Activated CD4-positive, CD25-positive, alpha-beta regulatory T cell treated with anti-CD3 and anti-CD28 coated beads, Interleukin-2, amount 50 U/mL, for 16 hours (primary cell): ENCODE measurements at places on chromosomes 3 and 15.

GRCh38 chr3:195057716-195058115 is 213.2 kb downstream of the XXYLT1 start:
- no peak for DNase-seq

GRCh38 chr15:62517541-62517940 is 352.5 kb upstream of the C2CD4B start:
- no peak for DNase-seq

DNA sequence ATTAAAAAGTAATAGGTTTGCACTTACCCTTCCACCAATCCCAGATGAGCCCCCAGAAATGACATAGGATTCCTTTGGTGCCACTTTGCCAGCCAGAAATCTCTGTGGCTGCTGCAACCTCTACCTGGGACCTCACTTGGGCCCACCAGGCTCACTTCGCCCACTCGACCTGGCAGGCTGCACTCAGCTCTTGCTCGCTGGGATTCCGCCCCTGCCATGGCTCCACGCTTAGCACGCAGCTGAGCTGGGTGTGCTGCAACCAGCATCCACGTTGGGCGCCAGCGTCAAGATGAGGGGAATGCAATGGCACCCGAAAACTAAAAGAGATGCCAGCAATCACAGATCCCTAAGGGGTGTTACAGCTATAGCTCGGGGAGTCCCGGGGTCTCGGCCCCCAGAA is 761.0 kb downstream of the NAALADL2 start:
- DNase-seq, result no peak

DNA sequence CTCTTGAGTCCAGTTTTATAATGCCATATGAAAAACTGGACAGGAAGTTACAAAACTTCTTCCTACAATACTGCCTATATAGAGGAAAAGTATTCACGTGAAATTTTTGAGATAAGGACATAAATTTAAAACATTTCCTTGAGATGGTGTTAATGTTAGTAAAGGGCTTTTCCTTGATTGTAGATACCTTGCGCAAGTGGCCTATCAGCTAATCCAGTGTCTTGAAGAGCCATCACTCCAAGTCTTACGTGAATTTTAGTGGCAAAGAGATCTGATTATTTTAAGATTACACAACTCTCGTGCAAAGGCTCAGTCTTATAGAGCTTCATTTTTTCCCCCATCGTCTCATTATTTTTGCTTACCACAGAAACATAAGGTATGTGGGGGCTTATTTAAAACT is 18.4 kb downstream of the C3orf38 start:
- DNase-seq, result no peak

DNA sequence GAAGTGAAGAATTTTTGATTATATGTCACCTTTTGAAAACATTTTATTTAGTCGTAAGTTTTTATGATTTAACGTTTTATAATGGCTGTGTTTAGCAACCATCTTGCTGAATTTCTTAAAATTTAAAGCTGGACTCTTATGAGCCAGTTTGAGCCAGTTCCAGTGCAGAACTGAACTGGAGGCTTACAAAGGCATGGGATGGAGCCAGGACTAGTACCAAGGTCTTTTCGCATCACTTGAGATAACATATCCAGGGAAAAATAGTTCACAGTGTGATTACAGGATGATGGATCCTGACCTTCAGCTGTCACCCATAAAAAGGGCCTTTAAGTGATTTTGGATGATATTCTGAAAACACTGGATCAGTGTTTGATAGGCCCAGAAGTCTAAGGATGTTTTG is 51.0 kb downstream of the USP13 start:
- no peak for DNase-seq

- DNase-seq, result no peak
Measured at GRCh38 chr3:63429905-63430304, 151.8 kb downstream of the SYNPR start.

- no peak for DNase-seq
Measured at GRCh38 chr15:83178390-83178789, 29.2 kb downstream of the HDGFL3 start.

DNA sequence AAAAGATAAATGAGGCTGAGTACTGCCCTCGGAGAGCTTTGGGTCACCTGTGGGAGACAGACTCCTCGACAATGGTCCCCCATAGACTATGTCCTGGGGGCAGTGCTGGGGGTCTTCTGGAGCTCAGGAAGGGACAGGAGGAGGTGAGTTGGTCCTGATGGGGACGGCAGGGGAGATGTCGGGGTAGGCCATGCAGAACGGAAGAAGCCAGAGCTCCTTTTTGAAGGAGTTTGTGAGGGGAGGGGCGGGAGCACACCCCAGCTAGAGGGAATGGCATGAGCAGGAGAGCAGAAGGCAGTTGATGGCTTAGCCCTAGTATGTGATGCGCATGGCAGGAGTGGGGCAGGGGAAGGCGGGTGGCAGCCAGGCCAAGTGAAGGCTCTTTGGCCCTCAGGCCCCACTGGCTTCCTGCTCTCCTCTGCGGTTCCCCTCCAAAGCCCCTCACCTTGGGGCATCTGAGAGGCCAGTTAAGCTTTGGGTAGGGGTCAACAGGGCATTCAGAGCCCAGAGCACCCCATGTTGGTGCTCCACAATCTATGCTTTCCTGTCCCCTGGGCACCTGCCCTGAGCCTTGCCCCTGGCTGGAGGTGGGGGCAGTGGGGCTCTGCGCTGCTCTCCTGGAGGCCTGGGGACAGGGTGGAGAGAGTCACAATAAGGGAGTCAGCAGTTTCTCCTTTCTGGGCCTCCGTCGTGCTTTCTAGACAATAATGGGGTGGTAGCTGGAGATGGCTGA is 179.3 kb downstream of the SMAD6 start:
- no peak for DNase-seq

DNA sequence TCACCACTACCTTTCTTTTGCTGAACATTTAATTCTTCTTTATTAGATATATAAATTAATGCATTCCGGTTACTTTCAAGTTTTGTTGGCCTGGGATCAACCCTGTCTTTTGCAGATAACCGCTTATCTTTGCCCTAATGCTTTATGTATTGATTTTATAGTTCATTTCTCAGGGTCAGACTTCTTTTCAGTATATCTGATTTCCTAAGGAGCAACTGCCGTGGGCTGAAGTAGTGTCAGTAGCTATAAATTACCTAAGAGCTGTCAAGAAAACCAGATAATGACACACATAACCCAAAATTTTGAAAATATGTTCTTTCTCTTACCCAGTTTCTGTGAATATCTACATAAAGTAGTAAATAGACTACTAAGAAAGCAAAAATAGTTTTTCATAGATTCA is 38.0 kb downstream of the COL6A5 start:
- DNase-seq, result no peak

- DNase-seq, result no peak
Measured at GRCh38 chr3:183233966-183234365, 19.1 kb upstream of the B3GNT5 start.

DNA sequence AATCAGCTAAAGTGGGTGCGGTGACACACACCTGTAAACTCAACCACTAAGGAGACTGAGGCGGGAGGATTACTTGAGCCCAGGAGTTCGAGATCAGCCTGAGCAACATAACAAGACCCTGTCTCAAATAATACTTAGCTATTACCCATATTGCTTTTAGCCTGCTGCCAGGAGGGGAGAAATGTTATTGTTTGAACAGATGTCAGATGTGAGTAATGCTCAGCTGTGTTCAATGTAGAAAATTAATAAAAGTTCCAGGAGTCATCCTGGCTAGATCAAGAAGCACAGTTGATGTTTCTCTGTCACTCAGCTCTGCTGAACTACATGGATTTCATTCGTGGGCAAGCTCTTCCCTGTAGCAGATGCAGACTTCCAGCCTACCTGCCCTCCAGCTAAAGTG is 22.2 kb downstream of the LSM3 start:
- no peak for DNase-seq

DNA sequence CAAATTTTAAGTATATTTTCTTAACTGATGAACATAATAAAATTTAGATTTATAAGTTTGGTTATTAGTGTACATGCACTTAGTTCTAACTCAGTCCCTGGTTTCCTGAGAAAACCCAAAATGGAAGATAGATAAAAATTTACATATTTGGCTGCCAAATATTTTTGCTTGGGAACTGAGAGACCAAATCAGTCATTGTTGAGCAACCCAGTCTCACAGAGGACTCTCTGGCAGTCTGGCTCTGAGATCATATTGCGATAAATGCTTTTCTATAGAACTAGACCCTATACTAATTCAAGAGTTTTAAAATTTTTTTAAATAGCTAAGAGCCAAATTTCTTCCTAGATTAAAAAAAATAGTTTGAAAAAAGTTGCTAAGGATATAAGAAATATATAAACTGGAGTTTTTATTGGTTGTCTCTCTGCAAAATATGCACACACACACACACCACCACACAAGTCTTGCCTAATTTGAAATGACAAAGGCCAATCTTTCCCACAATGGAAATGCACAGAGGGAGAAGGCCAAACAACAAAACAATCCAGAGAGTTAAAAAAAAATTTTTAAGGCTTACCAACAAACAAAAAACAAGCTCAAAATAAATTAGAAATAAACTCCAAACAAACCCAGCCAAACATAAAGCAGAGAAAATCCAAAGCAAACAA is 259.5 kb downstream of the MECOM start:
- DNase-seq, result no peak

- peak; percentile 37 for DNase-seq
Measured at GRCh38 chr3:67655364-67656121, 1.1 kb upstream of the SUCLG2 start.

- DNase-seq, result no peak
Measured at GRCh38 chr3:180804916-180805315, 107.6 kb upstream of the FXR1 start.

DNA sequence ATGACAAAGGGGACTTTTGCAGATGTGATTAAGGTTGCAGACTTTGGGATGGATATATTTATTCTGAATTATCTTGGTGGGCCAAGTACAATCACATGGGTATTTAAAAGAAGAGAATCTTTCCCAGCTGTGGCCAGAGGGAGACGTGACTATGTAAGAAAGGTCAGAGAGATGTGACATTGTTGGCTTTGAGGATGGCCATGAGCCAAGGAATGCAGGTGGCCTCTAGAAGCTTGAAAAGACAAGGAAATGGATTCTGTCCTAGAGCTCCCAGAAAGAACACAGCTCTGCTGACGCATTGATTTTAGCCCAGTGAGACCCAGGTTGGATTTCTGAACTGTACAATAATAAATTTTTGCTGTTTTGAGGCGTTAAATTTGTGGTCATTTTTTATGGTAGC is 616.0 kb upstream of the TBL1XR1 start:
- DNase-seq, result no peak

GRCh38 chr15:91776104-91776503 is 77.4 kb upstream of the SLCO3A1 start:
- no peak for DNase-seq

- DNase-seq, result no peak
Measured at GRCh38 chr15:90203922-90204321, 2.8 kb downstream of the SEMA4B start.

DNA sequence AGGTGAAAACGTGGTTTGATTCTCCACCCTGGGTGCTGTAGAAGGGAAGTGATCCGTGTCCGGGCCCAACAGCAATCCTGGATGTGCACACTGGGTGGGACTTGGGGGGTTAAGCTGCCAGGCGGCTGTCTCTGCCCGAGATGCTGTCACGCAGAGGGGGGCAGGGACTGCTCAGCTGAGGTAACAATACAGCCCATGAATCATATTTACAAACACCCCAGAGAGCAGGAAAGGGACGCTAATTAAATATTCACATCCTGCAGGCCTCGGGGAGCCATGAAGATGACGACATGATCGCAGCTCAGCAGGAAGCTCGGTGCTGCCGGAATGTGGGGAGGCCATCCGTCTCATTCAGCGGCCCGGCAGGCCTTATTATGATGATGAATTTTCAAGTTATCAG is 17.9 kb upstream of the CRABP1 start:
- DNase-seq, result no peak

- DNase-seq, result no peak
Measured at GRCh38 chr15:93415576-93415975, 326.6 kb upstream of the RGMA start.

DNA sequence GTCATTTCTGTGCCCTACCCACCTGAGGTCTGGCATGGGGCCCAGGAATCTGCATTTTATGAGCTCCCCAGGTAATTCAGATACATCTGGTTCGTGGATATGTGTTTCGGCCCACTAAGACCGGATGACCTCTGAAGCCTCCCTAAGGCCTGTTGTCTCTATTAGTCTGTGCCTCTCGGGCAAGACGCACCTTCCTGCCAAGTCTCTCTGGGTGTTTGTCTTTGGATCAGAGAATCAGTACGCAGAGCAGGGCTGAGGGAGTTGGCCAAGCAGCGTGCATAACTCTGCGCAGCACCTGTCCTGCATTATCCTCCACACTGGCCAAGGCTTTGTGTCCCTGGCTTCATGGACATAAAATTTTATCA is 181.0 kb downstream of the THSD4 start:
- DNase-seq, result no peak

GRCh38 chr3:160130071-160130470 is 95.2 kb upstream of the C3orf80 start:
- DNase-seq, result no peak

DNA sequence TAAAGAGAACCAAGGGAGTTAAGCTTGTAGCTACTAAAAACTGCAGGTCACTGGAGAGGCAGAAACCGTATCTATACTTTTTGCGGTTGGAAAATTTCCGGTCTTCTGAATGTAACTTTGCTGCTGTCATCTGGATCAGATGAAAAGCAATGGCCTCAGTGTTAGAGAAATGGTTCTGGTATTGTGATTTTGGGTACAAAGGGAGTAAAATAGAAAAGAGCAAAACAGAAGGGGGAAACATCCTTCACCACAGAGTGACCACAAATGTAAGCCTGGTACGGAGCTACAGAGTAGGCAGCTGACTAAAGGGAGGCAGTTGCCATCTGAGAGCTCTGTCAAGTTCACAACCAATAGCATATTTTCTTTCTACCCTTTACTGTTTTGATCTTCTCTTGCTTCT is 5.6 kb downstream of the CD96 start:
- no peak for DNase-seq

- no peak for DNase-seq
Measured at GRCh38 chr3:26438325-26438940, 184.1 kb upstream of the LRRC3B start.

GRCh38 chr3:157406394-157406793 is 30.3 kb upstream of the PTX3 start:
- no peak for DNase-seq

GRCh38 chr15:66673410-66674322 is 28.4 kb upstream of the SMAD6 start:
- DNase-seq, result no peak

DNA sequence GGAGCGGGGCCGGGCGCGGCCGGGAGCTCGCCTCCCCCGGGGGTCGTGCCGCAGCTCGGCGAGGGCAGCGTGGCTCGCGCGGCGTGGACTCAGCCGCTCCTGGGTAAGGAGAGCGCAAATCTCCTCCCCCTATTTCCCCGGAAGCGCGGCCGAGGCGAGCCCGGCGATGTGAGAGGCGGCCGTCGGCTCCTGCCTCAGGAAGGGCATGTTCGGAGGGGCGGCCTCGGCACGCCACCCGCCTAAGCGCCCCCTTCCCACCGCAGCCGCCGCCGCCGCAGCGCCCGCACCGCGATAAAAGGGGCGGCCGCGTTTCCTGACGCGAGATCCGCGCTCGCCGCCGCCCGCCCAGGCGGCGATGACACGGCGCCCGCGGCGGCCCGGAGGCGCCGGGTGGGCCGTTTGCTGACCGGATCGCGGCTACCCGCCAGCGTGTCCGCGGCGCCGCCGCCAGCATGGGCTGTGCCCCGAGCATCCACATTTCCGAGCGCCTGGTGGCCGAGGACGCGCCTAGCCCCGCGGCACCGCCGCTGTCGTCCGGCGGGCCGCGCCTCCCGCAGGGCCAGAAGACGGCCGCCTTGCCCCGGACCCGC is at the start of gene PDE8A:
PDE8A (plus strand) TSS at position 146 of the 590 bp plus-strand sequence; CDS start at position 453, 307 bp downstream.
- DNase-seq, result peak; percentile 10
